Choroid plexus epithelial cell (primary cell): ENCODE measurements at places on chromosomes 2 and 18.

DNA sequence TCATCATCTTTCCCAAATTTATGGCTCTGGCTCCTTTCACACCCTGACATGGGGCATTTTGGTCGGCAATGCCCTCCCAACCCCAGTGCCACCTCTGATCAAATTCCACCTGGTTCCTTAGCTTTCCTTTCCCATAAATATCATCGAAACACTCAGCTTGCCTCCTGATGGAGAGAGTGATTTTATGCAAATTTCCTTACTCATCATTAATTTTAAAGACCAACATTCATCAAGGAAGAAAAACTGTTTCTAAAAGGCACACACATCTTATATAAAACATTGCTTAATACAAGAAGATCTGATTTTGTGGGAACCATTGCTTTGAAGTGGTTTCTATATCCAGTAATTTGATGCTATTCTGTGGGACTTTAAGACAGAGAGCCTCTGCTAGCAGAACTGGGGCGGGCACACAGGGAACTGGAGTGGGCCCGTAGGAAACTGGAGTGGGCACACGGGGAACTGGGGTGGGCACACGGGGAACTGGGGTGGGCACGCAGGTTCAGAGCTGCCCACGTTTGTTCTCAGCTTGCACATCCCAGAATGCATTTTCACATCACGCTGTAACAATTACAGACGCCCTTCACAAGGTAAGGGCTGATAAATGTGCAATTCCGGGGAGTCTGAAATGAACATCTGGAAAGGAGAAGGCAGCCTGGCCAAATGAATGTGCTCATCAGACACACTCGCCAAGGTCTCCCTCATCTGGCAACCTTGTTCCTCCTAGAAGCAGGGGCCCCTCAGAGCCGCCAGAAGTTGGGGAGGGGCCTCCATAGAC, 174.2 kb downstream of the RTP5 start:
- DNase-seq, result no peak

GRCh38 chr2:107712857-107713256, 113.8 kb upstream of the RGPD4 start:
- DNase-seq, result peak; percentile 38

- no peak for DNase-seq
Measured at GRCh38 chr2:159959136-159959535, 103.3 kb downstream of the PLA2R1 start.

DNA sequence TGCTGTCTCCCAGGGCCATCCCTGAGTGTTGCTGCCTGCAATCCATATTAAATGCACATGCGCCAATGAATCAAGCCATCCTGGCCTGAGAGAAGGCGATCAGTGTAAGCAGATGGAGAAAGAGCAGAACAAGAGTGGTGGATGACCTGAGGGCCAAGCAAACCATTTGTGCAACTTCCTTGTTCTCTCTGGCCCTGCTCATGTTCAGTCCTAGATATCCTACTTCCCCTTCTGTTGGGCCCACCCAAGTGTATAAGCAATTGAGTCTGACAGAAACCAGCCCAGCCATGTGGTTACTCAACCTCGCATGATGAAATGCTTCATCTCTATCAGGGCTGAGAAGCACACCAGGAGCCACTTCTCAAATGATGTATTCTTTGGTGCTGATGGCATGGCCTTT, 383.1 kb upstream of the ID2 start:
- no peak for DNase-seq

- no peak for DNase-seq
Measured at GRCh38 chr2:120477198-120477597, 131.3 kb downstream of the INHBB start.

- no peak for DNase-seq
Measured at GRCh38 chr18:77111449-77111848, 21.1 kb downstream of the MBP start.

DNA sequence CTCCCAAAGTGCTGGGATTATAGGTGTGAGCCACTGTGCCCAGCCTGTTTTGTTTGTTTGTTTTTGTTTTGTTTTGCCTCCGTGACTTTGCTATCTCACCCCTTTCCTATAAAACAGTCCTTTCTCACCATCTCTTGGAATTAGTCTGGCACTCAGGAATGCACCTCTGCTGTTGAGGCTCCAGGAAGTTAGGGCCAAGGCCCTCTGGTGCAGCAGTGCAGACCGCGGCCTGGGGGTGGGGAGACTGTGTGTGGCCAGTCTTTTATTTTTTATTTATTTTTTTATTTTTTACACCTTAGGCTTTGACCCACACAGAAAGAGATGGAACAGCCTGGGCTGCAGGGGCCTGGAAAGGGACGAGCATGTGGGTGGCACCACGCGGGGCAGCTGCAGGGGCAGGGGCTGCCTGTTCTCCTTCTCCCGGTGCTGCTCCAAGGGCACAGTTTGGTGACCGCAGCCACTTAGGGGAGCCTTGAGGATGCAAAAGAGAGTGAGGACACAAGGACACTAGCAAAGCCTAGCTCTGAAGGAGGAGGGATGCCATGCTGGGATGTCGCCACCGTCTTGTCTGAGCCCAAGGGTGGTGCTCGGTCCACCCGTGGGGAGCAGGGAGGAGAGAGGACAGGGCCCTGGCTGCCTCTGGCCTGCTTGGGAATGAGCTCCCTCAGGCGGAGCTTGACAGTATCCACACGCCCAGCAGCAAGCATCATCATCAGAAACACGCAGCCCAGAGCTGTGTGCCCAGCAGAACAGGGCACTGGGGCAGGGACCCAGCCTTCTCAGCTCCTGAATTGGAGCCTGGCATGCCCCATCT, 19.4 kb upstream of the ALPI start:
- no peak for DNase-seq

DNA sequence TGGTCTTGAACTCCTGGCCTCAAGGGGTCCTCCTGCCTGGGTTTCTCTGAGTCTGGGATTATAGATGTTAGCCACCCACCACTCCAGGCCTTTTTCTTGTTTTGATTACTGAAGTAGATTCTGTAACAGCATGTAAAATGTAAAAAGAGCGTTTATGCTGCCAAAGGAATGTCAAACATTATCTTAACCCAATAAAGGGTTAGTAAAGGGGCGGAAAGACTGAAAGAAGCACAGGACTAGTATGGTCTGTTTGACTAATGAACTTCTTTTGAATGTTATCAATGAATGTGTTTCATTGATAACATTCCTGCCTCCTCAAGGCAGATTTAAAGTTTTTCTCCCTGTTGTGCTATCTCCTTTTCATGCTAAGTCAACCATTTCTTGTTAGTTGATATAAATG, 29.4 kb downstream of the GPD2 start:
- peak; percentile 26 for DNase-seq
